T follicular helper cell (primary cell): ENCODE measurements at places on chromosomes 5 and 9.

DNA sequence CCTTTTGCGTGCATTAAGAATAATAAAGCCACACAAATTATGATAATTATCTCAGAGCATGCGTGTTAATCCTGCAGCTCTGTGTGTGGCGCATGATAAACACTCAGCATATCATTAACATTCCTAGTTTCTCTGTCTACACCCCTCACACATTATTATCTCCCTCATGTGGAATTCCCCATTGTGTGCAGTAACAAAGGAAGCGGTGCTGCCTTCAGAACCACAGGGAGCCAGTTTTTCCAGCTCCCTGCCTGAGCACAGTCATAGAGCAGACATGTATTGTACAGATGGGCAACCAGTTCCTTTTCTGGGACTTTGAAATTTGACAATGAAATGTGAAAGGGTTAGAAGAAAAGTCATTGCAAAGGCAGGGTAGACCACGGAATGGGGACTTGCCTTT is 1365.5 kb upstream of the CDH9 start:
- DNase-seq = no peak

DNA sequence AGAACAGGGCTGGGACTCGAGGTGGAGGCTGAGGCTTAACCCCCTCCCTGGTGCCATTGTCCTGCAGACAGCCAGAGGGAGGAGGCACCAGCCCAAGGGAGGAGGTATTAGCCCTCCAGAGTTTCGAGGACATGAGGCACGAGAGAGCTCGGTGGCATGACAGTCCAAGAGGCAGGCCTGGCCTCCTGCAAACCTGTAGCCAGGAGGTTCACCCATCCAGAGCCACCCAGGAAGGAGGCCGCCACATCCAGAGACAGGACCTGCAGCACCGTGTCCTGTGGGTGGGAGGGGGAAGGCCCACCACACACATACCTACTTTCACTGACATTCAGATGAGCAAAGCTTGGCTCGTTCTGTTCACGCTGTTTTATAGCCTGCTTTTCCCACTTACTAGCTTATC is 75.2 kb upstream of the ADAMTS2 start:
- DNase-seq = no peak

DNA sequence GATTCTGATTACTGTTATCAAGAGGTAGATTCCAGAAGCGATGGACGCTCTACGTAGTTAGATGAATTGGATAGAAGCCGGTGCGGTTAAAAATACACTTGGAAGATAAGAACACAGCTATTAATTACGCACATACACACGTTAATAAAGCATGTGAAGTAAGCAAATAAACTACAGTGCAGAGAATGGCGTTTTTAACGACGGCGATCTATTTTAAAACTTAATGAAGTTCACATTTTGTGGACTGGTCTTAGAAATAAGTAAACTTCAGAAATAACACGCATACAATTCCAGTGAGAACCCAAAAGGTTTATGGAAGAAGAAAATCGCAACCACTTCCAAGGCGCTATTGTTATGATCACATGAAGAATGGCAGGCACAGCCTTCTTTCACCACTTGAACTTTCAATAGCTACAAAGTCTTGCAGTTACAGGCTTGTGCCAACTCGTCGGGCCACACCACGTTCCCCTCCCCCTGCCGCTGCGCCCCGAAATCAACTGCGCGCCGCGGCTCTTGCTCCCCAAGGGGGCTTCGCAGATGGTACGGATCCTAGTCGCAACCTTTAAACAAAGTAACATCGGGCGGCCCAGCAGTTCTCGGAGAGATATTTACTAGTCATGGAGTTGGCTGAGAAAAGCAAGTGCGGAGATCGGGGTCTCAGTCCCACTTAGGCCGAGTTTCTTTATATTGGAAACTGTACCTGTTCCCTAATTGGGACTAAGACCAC is 866 bp upstream of the SEMA6A start:
- DNase-seq = no peak

DNA sequence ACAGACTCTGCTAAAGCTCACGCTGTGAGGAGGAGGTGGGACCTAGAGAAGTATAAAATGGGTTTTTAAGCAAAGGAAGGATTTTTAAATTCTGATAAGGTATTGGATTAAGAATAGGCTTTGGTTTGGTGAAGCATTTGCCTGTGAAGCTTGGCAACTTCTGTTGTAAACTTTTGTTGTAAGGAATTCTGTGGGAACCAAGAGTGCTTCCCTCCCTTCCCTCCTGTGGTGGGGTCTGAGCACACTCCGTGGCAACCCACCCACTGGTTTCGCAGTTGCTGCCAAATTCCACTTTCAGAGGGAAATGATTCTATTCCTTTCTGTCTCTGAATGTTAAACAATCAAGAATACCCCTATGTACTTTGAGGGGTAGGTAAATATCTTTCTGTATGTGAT is 28.6 kb upstream of the GTF2H2C start:
- no peak for DNase-seq

GRCh38 chr9:98536542-98537173 is 172.1 kb downstream of the GABBR2 start:
- no peak for DNase-seq

DNA sequence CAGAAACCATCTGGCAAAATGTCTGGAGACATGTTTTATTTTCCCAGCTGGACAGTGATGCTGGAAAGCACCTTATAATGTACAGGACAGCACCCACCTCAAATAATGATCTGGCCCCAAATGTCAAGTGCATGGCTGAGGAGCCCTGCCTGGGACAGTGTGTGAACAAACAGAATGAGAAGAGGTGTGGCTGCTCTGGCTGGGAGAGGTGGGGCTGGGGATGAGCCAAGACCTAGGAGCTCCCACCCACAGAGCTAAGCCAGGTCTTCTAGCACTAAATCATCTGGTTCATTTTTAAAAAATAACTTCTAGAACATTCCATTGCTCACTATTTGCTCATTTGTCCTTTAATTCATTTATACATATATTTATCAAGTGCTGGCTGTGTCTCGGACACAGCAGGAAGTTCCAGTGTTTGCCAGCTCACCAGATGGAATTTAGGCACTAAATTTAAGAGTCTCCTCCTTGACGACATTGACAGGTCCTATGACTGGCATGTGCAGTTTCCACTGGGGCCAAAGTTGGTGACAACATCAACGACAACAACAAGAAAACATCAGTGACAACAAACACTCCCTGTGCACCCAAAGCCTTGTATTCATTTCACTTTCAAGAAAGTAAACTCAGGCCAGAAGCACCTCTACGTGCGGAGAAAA is 59.1 kb downstream of the GTF3C4 start:
- no peak for DNase-seq
